AG08396 (cell line): ENCODE measurements at places on chromosomes 12 and 14.

DNA sequence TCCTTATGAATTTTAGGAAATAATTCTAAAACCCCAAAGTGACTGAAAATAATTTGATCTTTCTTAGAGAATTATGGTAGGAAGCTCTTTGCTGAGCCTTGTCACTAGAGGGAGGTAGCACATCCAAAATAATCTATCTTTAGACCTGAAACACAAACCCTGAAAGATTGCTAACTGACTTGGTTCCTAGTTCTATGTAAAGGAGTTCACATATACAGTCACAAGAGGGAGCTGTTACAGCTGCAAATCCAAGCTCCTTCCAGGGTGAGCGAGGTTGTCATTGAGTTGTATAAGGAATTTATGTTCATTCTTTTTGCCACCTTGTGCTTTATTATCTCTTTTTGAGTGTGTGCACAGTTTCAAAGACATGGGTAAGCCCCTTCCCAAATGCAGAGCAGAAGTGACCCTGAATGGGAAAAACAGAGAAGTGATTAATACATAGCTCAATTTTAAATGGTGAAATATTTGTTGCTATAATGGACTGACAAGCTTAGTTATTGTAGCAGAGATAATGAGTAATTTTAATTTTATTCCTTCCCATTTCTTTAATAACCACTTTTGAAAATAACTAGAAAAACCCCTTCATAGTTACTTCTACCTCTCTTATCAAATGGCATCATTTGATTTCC, 387.9 kb downstream of the DAD1 start:
- DNase-seq, result peak; percentile 39

DNA sequence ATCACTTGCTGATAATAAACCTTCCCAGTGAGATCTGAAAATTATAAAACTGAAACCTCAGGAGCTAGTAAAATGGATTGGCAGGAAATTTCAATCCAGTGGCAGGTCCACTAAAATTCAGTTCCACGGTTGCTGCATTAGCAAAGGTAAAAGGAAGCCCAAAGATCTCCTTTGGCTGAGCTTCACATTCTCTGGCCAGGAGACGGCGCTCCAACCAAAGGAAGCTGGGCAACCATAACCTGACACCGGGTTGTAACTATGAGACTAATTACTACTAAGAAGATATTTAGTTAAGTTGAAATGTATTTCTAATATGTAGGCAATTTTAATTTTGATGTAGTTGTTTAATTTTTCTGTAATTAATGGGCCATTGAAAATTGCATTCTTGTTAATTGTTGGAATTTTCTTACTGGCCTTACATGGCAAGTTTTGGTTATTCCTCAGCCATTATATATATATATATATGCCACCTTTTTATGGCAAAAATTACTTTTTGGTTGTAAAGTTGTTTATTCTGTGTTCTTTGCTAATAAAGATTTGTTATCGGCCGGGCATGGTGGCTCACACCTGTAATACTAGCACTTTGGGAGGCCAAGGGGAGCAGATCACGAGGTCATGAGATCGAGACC, 17.0 kb downstream of the OR8S1 start:
- DNase-seq, result peak; percentile 50

DNA sequence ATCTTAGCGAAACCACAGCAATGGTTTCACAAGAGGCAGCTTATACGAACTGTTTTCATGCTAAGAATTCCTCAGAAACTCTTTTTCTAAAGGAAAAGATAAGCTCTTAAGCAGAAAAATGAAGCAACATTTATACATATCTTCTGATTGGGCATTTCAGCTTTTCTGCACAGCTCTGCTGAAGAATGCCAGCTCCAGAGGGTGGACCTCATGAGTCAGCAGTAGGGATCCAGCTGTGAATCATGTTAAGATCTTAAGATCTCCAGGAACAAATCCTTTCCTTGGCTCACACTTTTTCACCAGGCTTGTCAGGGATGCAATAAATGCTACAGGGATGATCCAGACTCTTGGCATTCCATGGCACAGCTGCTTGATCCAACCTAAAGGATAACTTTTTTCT, 477.1 kb upstream of the CCDC196 start:
- DNase-seq, result peak; percentile 53

DNA sequence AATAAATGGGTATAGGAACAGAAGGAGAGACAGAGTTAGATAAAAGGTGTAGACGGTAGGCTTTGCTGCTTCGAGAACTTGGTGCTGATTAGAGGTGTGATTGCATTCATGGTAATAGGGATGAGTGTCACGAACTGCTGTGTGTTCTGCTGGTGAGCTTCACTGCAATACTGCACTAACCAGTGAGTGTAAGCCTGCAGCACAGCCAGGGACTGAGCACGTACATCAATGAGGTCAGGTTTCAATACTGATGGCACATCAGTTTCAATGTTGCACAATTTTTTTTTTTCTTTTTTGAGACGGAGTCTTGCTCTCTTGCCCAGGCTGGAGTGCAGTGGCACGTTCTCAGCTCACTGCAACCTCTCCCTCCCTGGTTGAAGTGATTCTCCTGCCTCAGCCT, 24.9 kb upstream of the EDDM3A start:
- DNase-seq, result no peak

DNA sequence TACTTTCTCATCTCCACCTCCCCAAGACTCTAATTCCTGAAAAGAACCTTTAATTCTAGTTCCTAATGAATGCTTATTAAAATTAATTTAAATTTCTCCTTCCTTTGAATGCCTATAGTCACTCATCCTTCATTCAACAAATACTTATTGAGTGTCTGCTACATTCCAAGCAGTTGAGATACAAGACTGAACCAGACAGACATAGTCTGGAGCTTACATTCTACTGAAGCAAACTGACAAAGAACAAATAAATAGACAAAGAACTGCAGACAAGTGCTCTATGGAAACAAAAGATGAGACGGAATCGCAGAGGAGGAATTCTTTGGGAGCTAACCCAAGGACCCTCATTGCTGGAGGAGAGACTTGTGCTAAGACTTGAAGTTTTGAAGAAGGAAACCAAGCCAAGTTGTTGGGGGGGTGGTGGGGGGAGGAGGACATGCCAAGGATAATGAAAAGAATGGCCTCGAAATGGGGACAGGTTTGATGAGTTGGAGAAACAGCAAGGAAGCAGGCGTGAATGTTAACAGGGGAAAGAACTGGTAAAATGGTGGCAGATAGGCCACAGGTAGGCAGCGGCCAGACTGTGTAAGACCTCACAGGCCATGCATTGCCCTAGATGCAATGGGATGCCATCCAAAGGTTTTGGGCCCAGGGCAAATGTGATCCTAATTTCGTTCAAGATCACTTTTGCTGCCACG, 9.7 kb upstream of the TDG start:
- DNase-seq, result no peak

GRCh38 chr12:39329018-39329417, 113.9 kb downstream of the KIF21A start:
- no peak for DNase-seq

GRCh38 chr14:90647473-90648005, 168.7 kb downstream of the TTC7B start:
- no peak for DNase-seq

- DNase-seq, result no peak
Observed at GRCh38 chr14:71675900-71676287, 256.3 kb upstream of the RGS6 start.

- no peak for DNase-seq
Observed at GRCh38 chr12:40980427-40980961, 207.6 kb upstream of the PDZRN4 start.

DNA sequence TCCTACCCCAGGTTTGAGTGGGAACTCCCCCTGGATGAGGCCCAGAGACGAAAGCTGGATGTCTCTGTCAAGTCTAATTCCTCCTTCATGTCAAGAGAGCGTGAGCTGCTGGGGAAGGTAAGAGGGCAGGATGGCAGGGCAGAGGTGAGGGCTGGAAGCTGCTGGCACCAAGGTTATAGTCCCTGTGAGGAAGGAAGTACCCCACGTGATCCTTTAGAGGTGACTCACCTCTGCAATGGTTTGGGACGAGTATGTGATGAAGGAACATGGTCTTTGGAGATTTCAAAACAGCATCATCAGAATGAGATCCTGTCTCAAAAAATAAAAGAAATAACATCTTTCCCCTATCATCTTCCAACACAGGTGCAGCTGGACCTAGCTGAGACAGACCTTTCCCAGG, 9.2 kb upstream of the MYL6B start:
- no peak for DNase-seq

DNA sequence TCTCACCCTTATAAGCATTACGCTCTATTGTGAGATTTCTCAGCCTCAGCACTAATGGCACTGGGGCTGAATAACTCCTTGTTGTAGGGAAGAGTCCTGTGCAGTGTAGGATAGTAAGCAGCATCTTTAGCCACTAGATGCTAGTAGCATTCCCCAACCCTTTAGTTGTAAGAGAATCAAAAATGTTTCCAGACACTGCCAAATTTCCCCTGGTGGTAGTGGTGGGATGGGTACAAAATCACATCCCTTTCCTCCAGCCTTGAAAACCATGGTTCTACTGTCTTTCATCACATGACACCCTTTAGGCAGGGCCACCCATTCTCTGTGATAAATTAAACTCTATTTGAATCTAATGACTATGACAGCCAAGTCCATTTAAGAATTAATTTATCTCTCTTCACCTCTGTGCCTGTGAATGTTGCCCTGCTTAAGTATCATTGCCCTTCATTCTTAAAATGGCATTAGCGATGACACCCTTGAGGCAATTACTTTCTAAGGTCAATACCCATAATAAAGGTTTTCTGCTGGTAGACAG, 199.4 kb downstream of the ANO4 start:
- no peak for DNase-seq

- DNase-seq, result no peak
Observed at GRCh38 chr14:21352587-21352986, 31.2 kb downstream of the SUPT16H start.

DNA sequence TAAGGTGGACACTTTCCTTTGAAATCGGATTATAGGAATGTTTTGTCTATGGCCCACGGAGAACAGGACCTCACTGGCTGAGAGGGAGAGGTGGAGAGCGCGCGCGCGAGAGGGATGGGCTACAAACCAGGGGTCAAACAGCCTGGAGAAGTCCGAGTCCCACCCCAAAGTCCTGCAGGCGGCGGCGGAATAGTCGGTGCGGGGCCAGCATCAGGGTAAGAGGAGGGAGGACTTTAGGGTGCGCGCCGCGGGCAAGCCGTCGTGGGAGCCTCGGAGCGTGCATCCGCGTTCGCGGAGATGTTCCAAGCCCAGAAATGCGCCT, 3.3 kb upstream of the HOXC8 start:
- DNase-seq, result no peak

- no peak for DNase-seq
Observed at GRCh38 chr14:80535171-80535570, 323.9 kb upstream of the DIO2 start.

DNA sequence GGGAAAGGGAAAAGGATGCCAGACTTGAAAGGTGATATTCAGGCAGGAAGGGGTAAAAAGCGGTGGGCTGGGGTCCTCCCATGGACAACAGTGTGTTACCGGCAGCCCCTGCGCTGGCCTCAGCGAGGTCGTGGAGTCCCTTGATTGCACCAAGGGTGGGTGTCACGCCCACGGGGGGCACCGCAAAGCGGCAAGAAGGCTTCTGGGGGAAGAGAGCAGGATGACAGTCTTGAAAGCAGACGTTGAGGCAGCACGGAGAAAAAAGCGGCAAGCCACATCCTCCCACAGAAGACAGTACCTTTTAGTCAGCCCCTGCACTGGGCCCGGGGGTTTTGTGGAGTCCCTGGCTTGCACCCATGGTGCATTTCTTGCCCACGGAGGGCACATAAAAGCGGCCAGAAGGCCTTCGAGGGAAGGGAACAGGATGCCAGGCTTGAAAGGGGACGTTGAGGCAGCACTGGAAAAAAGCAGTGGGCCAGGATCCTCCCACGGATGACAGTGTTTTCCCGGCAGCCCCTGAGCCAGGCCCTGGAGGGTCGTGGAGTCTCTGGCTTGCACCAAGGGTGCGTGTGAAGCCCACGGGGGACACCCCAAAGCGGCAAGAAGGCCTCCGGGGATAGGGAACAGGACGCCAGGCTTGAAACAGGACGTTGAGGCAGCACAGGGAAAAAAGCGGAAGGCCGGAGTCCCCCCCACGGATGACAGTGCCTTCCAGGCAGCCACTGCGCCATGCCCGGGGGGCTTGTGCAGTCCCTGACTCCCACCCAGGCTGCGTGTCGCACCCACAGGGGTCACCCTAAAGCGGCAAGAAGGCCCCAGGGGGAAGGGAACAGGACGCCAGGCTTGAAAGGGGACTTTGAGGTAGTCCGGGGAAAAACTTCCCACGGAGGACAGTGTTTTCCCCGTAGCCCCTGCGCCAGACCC, 162.2 kb upstream of the ALG10B start:
- no peak for DNase-seq

DNA sequence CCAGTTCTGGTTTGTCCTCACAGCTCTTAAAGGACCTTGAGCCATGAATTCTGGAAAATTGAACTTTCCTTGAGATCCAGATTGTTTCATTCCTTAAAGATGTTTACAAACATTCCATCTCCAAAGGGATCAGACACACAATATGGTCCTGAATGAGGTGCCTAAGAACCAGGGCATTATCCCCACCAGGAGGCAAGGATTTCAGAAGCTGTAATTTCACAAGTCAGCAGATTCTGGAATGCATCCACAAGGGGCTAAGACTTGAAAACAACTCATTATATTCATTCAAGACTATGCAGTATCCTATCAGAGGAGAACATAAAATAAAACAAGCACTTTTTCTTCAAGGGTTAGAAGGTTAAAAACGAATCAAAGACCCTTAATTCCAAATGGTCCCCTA, 15.1 kb downstream of the KCNH5 start:
- DNase-seq, result no peak

GRCh38 chr14:91374879-91375702, 42.5 kb downstream of the CCDC88C start:
- DNase-seq, result no peak

DNA sequence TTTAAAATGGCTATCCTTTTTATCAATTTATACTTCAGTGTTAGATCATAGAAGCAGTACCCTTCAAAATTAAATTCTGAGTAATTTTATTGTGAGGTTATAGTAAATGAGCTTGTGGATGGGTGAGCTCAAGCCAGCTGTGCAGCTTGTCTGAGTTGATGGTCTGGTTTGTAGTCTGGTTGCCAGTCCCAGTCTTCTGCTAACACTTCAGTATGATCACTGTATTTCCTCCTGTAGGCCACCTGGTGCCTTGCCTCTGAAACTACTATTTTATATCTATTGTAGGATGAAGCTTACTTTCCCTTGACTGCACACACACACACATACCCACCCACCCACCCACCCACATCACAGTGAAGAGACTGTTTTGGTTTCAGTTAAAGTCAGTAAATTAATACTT, 496.4 kb downstream of the PCNX1 start:
- DNase-seq, result no peak
